Left colon (tissue), 2 donors: ENCODE measurements at places on chromosomes 13 and 19. TPM values are rescaled to one million over a fixed set of nuclear protein-coding genes. Genes with fewer than 3 reads are reported as not detected.

COL5A3 gene
- total RNA-seq: 4.0 TPM

BCAM gene
- 21.7 TPM for total RNA-seq

CGB7 gene
- total RNA-seq: not detected

DNA sequence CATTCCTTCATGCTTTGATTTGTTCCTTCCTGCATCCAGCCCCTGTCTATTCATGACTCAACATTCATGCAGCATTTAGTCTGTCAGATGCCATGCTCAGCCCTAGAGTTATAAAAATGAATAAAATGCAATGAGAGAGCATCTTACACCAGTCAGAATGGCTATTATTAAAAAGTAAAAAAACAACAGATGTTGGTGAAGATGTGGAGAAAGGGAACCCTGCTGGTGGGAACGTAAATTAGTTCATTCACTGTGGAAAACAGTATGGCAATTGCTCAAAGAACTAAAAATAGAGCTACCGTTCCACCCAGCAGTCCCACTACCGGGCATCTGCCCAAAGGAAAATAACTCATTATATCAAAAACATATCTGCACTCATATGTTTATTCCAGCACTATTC lies 70.0 kb upstream of the GTF3A start:
- no peak for DNase-seq

LGI4 gene
- 14.2 TPM for total RNA-seq

KLC3 gene
- total RNA-seq: not detected

DNA sequence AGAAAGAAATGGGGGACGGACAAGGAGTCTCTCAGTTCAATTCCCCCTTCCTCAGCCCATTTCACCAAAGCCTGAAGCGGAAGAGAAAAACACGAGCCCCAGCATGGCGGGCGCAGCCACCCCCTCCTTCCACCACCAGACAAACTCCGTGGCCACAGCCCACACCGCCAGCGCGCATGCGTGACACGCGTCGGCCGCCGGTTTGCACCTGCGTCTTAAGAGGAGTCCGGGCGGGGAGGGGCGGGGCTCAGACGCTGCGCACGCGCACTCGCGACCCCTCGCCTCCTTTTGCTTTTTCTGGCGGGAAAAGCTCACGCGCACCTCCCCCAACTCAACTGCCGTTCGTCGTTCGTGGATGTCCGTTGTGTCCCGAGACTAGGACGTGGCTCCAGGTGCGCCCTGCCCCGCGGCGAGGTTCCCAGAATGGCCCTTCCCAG lies at the start of gene KASH5:
Gene KASH5 (plus strand): TSS at position 314 of the 437 bp plus-strand sequence. CDS start 2,635 bp downstream, outside the sequence.
- peak; percentile 79 for DNase-seq
